Karpas-422 (cell line): ENCODE measurements at places on chromosomes 4 and X. TPM values are rescaled to one million over a fixed set of nuclear protein-coding genes. Genes with fewer than 3 reads are reported as not detected.

The PDCL2 gene
- total RNA-seq = not detected in 2 replicates

The AKAP4 gene
- total RNA-seq = not detected in 2 replicates

The PAK3 gene
- not detected in 2 replicates for total RNA-seq

The CCDC110 gene
- 2.2 TPM in 1 of 2 replicates, not detected in the other for total RNA-seq

The CSAG1 gene
- total RNA-seq = not detected in 2 replicates

The ARL9 gene
- not detected in 2 replicates for total RNA-seq

The KIT gene
- total RNA-seq = not detected in 2 replicates

The BEX4 gene
- not detected in 2 replicates for total RNA-seq

The ACOX3 gene
- total RNA-seq = 7.8 and 17.6 TPM in 2 replicates

The GYPE gene
- 1.9 and 4.0 TPM in 2 replicates for total RNA-seq

The ARHGAP36 gene
- total RNA-seq = not detected in 2 replicates

The STK26 gene
- 34.3 and 49.5 TPM in 2 replicates for total RNA-seq

The TCEAL7 gene
- not detected in 2 replicates for total RNA-seq

The SPON2 gene
- 7.4 and 8.9 TPM in 2 replicates for total RNA-seq
